ENCODE measurements at places on chromosomes 5 and 9. TPM values are rescaled to one million over a fixed set of nuclear protein-coding genes. Genes with fewer than 3 reads are reported as not detected.

NMUR2 gene
- total RNA-seq: not detected

DNA sequence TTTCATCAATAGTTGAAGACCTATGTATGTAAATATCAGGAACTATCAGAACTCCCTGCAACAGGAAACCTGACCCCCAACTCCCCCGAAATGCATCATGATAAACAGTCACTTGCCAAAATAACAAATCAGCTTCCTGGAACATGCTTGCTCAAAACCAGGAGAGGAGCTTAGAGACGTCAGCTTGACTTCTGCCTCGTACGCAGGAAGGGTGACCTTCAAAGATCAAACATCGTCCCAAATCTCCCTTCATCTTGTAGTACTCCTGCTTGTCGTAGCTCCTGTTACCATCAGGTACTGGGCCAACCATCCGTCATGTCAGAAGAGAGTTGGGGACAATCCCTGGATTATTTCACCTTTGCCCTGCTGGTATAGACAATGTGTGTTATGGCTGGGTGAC is 396.1 kb downstream of the GADD45G start:
- no peak for DNase-seq

PRRX2 gene
- 6.5 TPM for total RNA-seq

DNA sequence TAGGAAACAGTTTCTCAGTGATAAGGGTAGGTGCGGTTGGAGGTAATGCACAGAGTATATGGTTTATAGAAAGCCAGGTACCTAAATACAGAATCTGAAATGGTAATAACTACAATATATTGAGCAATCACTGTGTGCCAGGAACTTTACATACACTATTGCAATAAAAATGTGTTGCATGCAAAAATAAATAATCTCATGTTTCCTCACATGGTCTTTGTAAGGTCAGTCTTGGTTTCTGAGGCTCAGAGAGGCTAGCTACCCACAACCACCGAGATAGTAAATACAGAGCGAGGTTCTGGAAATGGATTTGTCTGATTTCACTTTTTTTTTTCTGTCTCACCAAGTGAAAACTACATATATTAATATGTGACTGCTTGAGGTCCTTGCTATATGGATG is 128.9 kb downstream of the CAMK4 start:
- DNase-seq: no peak

- DNase-seq: no peak
These were observed 17.1 kb upstream of the SPARC start for GRCh38 chr5:151703780-151704179.

DNA sequence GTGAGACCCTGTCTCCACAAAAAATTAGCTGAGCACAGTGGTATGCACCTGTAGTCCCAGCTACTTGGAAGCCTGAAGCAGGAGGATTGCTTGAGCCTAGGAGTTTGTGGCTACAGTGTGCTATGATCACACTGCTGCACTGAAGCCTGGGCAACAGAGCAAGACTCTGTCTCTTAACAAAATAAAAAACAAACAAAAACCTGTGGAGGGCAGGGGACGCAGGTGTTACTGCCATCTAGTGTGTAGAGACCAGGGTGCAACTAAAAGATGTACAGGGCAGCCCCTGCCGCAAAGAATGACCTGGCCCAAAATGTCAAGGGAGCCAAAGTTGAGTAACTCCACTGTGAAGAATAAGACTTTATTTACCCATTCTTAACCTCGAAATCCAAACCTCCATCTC is 27.1 kb downstream of the ASPN start:
- DNase-seq: no peak

SOX30 gene
- 0.52 TPM for total RNA-seq

DNA sequence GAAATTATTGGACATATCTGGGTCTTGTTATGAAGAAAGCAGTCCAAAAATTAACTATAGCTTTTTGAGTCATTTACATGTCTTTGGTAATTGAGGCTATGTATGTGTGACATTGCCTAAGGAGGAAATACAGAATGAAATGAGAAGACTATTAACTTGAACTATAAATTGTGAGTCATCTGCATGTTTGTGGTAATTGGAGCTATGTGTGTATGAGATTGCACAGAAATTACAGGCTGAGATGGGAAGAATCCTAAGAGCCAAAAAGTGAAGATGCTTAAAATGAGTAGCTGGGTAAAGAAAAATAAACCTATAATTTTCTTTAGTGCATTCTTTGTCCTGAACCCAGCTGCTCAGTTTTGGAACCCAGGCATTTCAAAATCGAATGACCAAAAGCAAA is 747.6 kb upstream of the EDIL3 start:
- no peak for DNase-seq

All from ureter (tissue), 1 donor.